HEK293T (cell line): ENCODE measurements at places on chromosomes 4 and X.

GRCh38 chr4:119744580-119744979 is 116.0 kb upstream of the PDE5A start:
- DNase-seq: no peak

- no peak for DNase-seq
Measured at GRCh38 chr4:27210956-27211355, 350.3 kb downstream of the STIM2 start.

GRCh38 chr4:79666875-79667274 is 258.8 kb upstream of the GK2 start:
- no peak for DNase-seq

- DNase-seq: no peak
Measured at GRCh38 chrX:84221181-84221580, 33.2 kb upstream of the RPS6KA6 start.

- no peak for DNase-seq
Measured at GRCh38 chr4:17058536-17058915, 160.1 kb upstream of the LDB2 start.

DNA sequence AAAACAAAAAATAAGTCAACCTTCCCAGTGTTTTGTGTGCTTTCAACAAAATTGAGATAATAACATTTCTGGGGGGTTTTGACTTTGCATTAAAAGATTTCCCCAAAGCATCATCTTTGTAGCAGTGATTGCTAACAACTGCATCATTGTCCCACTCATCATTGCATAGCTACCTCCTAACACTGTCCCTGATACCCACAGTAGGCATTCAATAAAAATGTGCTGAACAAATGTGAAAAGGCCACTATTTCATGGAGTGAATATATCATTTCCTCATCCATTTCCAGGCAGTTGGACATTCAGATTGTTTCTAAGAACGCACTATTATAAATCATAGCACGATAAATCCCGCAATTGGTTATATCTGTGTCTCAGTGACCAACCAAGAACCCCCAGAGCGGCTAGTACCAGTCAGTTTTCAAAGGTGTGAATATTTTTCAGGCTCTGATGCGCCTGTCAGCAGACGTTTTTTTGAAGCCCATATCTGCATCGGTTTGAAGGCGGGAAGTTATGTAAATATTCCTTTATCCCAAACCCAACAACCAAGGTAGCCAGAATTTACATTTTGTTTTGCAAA is 36.0 kb upstream of the CRMP1 start:
- DNase-seq: no peak

- DNase-seq: no peak
Measured at GRCh38 chr4:112361181-112361791, 64.1 kb downstream of the ALPK1 start.

DNA sequence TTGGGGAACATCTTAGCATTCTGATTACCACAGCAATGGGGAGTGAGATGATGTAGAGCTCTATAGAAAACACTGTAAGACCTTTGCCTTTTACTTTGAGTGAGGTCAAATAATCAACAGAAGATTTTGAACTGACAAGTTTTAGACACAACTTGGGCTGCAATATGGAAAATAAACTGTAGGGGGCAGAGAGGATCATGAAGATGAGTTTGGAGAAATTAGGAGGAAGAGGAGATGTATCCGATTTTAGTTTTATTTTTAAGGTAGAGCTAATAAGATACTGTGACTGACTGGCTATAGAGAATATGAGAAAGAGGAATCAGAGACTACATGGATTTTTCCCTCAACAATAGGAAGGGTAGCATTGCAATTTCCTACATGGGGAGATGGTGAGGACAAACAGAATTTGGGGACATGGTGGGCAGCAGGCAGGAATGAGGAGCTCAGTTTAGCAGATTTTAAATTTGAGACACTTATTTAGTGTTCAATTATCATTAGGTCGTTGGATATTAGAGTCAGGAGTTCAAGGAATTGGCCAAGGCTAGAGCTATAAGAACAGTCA is 563.1 kb downstream of the INPP4B start:
- no peak for DNase-seq

DNA sequence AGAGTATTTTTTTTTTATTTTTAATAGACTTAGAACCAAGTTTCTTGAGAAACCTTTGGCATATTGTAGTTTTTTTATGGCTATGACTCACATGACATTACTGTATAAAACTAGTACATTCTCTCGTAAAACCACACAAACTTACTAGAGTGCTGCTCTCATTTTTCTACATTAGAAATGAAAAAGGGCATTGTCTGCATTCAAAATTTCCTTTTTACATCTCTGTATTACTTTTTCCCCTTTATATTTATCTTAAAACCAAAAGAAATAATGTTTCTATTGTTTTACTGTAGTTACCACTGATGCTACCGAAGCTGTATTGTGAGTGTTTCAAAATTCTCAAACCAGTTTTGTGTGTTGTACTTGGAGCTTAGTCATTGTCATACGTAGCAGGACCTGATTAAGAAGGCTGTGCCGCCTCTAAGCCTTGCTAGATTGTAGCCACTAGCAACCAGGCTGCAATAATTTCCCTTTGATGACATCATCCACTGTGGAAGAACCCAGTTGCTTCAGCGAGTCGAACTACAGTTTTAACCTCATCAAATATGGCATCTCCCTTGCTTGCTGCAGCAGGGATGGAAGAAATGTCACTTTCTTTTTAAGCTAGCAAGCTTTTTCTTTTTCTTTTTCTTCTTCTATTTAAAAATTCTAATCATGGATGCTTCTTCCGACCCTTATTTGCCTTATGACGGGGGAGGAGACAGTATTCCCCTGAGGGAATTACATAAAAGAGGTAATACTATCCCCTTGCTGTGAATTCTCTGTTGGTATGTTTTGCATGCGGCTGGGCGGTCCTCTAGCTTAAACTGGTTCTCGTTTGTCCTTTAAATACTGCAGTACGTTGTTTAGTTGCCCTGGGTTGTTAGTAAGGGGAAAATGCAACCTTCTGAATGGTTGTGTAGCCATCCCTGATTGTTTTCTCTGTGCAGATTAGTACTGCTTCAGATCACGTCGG is 39.6 kb downstream of the CLCN3 start:
- DNase-seq: peak; percentile 80

DNA sequence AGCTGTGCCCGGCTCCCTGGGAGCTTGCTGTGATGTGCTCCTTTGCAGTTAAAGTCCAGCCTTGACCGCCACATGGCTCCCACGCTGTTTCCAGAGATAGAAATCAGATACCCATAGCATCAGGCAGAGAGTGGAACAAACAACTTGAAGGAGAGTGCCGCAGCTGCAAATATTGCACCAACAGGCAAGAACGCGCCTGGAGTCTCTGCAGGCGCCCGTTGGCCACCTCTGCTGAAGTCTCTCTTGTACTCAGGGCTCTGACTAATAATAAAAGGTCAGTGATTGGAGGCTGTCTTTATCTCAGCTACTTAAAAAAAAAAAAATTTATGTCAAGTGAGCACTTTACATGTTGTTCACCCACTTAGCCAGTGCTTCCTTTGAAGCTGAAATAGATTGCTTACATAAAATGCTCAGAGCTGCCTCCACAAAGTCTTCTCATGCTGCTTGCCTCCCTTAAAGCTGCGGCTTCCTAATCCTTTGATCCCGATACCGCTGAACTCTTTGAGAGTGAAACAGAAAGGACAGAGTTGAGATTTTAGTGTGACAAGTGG is 30.9 kb upstream of the TENM3 start:
- DNase-seq: peak; percentile 19

DNA sequence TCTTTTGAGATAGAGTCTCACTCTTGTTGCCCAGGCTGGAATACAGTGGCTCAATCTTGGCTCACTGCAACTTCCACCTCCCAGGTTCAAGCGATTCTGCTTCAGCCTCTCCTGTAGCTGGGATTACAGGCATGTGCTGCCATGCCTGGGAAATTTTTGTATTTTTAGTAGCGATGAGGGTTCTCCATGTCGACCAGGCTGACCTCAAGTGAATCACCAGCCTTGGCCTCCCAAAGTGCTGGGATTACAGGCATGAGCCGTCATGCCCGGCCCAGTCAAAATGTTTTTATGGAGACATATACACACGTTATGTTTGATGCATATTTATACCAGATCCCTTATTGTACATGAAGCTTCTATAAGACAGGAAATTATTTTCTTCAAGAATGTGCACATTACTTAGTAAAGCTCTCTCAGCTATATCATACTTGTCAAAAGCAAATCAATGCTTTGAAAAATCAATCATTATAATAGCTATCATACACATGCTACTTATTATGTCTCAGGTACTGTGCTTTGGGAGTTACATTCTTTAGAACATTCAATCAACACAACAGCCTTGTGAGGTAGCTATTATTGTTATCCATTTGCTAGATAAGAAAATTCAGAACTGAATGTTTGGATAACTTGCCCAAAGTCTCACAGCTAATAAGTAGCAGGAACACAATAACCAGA is 269.2 kb downstream of the FSTL5 start:
- DNase-seq: no peak

DNA sequence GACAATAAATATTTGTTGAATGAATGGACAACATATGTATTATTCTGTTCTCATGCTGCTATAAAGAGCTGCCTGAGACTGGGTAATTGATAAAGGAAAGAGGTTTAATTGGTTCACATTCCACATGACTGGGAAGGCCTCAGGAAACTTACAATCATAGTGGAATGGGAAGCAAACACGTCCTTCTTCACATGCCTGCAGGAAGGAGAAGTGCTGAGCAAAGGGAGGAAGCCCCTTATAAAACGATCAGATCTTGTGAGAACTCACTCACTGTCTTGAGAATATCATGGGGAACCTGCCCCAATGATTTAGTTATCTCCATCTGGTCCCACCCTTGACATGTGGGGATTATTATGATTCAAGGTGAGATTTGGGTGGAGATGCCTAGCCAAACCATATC is 233.9 kb upstream of the AADAT start:
- DNase-seq: no peak

- no peak for DNase-seq
Measured at GRCh38 chr4:55123791-55124190, 1.6 kb downstream of the KDR start.

DNA sequence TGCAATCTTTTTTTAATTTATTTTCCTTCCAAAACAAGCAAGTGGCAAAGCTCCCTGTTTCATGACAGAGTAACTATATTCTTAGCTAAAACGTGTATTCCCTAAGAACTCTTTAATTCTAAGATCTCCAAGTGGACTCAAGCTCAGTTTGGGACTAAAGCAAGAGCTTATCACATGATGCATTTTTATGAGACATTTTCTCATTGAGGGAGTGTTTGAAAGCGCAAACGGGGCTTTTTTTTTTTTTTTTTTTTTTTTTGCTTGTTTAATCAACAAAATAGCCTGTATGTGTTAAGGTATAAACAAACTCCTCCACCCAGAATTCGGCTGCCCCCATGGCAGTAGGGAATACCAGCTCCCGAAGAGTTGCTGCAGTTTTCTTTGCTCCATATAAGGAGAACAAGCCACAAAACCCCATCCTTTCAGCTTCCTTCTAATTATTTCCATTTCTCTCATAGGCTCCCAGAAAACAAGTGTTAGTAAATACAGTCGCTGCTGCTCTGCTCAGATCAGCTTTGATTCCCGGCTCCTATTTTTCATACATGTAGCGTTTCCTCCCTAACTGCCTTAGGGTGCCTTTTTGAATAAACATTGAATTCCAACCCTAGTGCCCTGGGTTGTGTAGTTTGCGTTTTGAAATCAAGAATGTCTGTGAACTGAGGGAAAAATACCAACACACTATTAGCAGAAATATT is 669 bp upstream of the PPARGC1A start:
- DNase-seq: no peak

- DNase-seq: no peak
Measured at GRCh38 chr4:65023883-65024670, 614.8 kb upstream of the TECRL start.

DNA sequence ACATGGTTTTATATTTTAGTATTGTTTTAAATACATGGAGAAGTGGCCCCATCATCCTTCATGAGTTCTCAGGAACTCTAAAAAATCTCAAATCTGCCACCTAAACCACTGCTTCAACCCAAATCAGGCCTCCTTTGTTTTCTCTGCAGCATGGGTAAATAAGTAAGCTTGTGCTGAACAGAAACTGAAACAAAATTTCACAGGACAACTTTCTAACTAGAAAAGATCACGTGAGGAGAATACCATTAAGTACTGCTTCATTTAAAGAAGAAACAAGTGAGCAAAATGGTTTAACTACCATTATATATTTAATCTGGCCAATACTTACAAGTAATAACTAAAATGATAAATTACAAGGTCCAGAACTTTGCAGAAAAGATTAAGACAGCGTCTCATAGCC is 2.5 kb downstream of the ARAP2 start:
- DNase-seq: no peak

GRCh38 chr4:184298254-184298653 is 80.6 kb upstream of the ENPP6 start:
- no peak for DNase-seq

GRCh38 chr4:6308899-6309643 is 39.4 kb downstream of the WFS1 start:
- no peak for DNase-seq

DNA sequence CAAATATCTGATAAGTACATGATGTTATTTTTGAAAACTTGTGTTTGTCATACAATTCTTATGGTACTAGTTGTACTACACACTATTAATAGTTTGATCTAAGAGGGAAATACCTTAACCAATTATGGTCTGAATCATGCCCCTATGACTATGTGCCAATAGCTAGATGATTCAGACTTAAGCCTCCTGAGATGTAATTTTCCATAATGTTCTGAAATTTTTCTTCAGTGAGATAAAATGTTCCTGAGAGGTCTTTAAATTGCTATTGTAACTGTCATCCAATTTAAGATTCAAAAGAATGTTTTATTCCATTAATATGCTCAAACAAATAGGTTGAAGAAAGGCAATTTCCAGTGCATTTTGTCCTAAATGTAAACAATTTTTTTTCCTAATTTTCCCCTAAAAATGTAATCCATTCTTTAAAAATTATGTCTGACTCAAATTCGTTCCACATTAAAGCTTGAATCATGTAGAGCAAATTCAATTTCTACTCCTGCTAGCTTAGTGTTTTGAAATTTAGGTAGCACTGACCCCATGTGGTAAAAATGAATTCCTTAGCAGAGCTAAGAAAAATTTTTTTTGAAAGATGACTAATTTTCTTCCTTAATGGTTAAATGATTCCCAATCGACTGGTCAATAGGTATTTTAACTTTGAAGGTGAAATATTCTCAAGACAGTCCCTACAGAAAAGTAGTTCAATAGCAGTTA is 49.1 kb downstream of the APOOL start:
- DNase-seq: no peak
